ENCODE measurements at places on chromosomes 7 and 10.

DNA sequence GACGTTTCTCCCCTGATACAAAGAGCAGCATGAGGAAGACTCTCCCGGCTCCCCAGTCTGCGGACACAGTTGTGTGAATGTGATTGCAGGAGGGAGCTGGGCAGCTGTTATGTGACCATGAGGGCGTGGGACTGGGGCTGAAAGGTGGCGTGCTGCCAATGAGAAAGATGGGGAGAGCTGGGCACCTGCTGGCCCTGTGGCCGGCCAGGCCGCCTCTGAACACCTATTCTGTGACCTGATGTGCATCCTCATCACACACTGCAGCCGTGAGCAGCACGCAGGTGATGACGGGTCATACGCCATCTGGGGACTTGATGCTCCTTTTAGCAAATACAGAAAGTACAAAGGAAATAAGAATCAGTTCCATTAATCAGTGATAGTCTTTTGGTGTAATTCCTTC is 86.9 kb downstream of the MGMT start:
- DNase-seq = no peak

DNA sequence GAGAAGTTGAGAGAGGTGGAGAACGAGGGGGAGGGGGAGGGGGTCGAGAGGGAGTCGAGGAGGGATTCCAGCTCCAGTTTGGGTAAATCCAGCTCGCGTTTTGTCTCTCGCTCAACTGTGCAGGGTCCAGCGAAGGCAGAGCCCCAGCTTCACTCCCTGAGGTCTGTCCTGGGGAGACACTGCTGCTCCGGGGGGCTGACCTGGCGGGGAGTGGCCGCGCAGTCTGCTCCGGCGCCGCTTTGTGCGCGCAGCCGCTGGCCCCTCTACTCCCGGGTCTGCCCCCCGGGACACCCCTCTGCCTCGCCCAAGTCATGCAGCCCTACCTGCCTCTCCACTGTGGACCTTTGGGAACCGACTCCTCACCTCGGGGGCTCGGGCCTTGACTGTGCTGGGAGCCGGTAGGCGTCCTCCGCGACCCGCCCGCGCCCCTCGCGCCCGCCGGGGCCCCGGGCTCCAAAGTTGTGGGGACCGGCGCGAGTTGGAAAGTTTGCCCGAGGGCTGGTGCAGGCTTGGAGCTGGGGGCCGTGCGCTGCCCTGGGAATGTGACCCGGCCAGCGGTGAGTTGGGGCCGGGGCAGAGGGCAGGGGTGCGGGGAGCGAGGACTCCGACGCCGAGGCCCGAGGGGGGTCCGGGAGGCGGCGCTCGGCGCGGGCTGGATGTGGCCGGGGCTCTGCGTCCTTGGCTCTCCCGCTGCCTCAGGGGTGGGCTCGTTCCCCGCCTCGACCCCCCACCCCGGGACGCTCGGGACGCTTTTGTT is at the start of gene TET1:
TET1 (plus strand) TSS at position 152 of the 757 bp plus-strand sequence. CDS start 12,002 bp downstream, outside the sequence.
- DNase-seq = peak; percentile 70

DNA sequence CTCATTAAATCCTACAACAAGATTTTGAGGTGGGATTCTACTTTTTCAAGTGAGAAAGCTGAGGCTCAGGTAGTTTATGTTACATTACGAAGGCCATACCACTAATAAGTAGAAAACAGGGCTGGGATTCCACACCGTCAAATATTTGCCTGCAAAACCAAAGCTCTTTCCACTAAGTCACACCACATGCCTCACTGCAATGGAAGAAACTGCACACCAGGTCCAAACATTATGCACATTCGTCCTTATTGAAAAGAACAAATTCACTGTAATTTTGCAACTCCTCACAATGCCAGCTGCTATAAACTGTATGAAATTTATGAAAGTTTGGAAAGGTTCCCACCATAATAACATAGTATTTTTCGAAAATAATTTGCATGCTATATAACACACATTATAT is 66.5 kb downstream of the DGKB start:
- no peak for DNase-seq

- no peak for DNase-seq
Observed at GRCh38 chr7:156376317-156376716, 264.3 kb upstream of the RNF32 start.

- no peak for DNase-seq
Observed at GRCh38 chr7:327991-328702, 38.2 kb downstream of the FOXL3 start.

DNA sequence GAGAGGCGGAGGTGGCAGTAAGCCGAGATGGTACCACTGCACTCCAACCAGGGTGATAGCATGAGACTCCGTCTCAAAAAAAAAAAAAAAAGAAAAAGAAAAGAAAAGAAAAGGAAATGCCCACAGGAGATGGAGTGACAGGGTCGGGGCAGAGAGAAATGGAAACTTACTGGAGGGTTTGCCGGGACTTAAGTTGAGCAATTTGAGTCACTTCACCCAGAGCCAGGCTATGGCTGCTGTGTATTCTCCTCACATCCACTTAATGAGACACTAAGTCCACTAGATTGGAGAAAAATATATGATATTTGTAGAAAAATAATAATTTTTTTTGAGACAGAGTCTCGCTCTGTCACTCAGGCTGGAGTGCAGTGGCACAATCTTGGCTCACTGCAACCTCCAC is 4.6 kb upstream of the PFKFB3 start:
- no peak for DNase-seq

DNA sequence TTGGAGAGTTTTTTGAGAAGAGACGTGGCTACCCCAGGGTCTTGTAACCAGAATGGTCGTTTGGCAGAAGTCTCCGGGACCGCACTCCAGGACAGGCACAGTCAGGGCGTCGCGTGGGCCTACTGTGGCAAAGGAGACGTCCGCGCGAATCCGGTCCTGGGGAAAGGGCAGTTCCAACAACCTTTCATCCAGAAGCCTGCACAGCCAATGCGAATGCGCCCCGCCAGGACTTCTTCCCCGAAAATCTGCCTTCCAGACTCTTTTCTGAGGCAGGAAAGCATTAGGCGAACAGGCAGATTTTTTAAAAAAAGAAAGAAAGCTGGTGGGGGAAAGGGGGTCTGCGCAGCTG is 2.0 kb downstream of the HPSE2 start:
- DNase-seq = no peak

DNA sequence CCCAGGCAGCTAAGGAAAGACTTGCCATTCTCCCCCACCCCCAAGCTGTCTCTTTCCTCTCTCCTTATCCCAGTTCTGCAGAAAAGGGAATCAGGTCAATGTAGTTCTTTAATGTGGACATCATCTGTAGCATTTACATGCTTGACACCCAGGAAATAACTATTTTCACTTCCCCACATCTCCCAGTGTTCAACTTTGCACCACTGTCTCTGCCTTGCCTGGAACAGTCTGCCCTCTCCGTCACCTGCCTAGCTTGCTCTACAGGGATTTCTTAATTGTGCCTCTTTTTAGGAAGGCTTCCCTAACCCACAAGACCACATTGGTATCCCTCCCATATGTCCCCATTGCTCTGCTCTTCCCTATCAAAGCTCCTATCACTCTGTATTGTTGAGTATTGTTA is 45.9 kb upstream of the TOMM7 start:
- DNase-seq = no peak

All from fibroblast of skin of right quadriceps (primary cell).